ENCODE measurements at places on chromosomes 3 and 15. TPM values are rescaled to one million over a fixed set of nuclear protein-coding genes. Genes with fewer than 3 reads are reported as not detected.

DNA sequence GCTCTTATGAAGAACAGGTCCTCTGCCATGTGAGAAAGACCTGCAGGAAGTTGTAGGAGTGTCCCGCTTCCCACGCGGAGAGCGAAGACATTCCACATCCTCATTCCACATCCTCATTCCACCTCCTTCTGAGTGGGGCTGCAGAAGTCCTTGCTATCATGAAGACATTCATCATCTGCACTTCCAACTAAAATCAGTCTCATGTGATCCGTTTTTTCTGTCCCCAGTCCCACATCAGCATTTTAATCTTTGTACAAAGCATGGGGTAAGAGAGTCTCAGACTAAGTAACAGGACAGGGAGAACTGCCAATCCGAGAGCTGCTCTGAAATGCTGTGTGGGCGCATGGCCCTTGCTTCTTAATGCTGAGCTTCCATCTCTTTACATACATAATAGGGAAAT, 227.2 kb downstream of the RSRC1 start:
- peaks cover 3% of the 10 kb centered on the region for H3K4me1 ChIP-seq
- H3K27ac ChIP-seq: no peak overlapping the region
- H3K4me3 ChIP-seq: no peak overlapping the region

- peak overlapping the region; percentile 77 for H3K27ac ChIP-seq
- peaks cover 3% of the 10 kb centered on the region for H3K36me3 ChIP-seq
Measured at GRCh38 chr3:194688946-194689345, 3.3 kb downstream of the FAM43A start.

SLC26A6 gene
- total RNA-seq: 66.8 TPM

ABHD6 gene
- total RNA-seq: 9.4 TPM

CTXN2 gene
- not detected for total RNA-seq

SLC22A14 gene
- total RNA-seq: 0.62 TPM

DNA sequence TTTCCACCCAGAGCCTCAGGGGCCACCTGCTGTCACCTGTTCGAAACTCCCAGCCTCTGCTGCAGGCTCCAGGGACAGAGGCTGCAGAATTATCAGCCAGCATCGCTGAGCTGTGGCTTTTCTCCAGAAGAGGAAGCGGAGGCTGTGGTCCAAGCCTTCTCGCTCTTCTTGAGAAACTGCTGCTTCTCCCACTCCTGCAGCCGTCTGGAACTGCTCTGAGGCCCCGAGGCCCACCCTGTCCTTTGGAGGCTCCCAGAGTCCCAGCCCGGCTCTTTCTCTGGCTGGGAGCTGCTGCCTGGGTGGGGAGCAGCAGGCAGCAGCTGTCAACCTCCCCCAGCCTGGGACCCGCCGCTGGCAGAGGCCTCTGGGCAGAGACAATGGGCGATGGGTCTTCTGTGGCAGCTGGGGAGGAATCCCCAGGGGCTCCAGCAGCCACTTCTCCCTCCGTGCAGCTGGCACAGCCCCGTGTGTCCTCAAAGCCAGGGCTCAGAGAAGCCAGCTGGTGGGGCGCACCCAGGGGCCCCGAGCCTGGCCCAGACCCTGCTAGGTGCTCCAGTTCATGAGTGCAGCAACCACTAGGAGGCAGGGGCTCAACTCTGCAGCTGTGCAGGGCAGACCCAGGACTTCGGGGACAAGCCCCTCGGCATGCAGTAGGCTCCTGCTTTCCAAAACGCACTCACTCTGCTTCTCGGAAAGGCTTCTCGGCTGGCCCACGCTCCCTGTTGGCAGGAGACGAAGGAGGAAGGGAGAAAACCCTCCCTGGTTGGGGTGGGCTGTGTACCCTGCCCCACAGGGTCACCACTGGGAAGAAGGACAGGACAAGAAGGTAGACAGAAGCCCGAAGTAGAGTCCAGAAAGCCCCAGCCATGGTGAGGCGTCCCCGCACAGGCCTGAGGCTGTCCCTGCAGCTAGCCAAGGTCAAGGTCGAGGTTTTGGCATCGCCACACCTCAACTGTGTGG, 49.9 kb upstream of the FURIN start:
- H3K27ac ChIP-seq: no peak overlapping the region
- no peaks in the 10 kb centered on the region for H3K36me3 ChIP-seq

GRCh38 chr3:64816355-64816754, 128.6 kb upstream of the ADAMTS9 start:
- H3K27ac ChIP-seq: no peak overlapping the region
- H3K36me3 ChIP-seq: no peaks in the 10 kb centered on the region
- no peak for DNase-seq

- H3K4me1 ChIP-seq: peaks cover 4% of the 10 kb centered on the region
- DNase-seq: no peak
- no peaks in the 10 kb centered on the region for H3K27me3 ChIP-seq
- H3K27ac ChIP-seq: no peak overlapping the region
Measured at GRCh38 chr3:32285891-32286290, 47.4 kb downstream of the CMTM8 start.

GRCh38 chr3:53187430-53187829, 26.4 kb downstream of the PRKCD start:
- peaks cover 9% of the 10 kb centered on the region for H3K4me1 ChIP-seq
- H3K27ac ChIP-seq: peak overlapping the region; percentile 19
- no peaks in the 10 kb centered on the region for H3K27me3 ChIP-seq

DNA sequence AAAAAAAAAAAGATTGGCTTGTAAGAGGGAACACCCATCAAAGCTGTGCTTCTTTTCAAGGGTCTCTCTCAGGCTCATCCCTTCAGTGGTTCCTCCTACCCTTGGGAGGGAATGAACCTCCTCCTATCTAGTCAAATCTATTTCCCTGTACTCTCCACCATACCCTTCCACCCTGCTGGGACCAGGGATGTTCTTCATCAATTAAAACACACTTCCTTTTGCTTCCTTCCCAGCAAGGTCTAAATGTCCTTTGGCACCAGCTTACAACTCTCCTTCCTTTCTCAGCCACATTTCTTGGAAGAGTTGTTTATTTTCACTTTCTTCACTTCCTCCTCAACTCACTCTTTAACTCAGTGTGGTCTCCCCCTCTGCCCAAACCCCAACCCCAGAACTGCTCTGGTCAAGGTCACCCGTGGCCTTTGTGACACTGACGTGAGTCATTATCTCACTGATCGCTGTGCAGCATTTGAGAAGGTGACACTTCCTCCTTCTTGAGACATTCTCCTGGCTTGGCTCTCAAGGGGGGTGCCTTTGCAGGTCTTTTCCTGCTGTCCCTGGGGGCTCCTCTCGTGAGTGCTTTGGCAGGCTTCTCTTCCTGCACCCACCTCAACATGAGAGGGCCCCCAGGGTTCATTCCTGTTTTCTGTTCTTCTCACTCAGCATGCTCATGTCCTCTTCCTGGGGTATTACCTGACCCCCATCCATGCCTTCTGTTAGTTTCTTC, 210.5 kb upstream of the TLE3 start:
- no peak for DNase-seq
- H3K27me3 ChIP-seq: peaks cover 36% of the 10 kb centered on the region
- H3K36me3 ChIP-seq: peaks cover 6% of the 10 kb centered on the region
- no peak overlapping the region for H3K27ac ChIP-seq

GRCh38 chr3:5011555-5012256, 32.5 kb downstream of the BHLHE40 start:
- H3K27me3 ChIP-seq: no peaks in the 10 kb centered on the region
- DNase-seq: no peak
- H3K27ac ChIP-seq: no peak overlapping the region
- peaks cover 13% of the 10 kb centered on the region for H3K4me1 ChIP-seq
- no peak overlapping the region for H3K4me3 ChIP-seq

GRCh38 chr3:72143322-72143721, 358.4 kb upstream of the PROK2 start:
- no peak overlapping the region for H3K4me3 ChIP-seq
- peaks cover 30% of the 10 kb centered on the region for H3K4me1 ChIP-seq
- peaks cover 3% of the 10 kb centered on the region for H3K27me3 ChIP-seq
- no peak overlapping the region for H3K27ac ChIP-seq

DNA sequence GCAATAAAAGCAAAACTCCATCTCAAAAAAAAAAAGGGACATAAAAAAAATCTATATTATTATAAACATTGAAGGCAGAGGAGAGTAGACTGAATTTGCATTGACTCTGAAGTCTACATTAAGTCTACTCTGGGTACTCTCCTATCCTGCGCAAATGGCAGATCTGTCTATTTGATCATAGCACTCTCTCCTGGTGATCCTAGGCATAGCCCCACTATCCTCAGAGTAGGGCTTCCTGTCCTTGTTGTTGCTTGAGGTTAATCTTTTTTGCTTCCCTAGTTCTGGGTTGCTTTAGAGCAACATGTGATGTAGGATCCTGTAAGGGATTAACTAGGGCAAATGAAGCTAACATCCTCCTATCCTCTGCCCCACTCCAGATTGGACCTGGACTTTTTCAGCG, 82.1 kb upstream of the LRRFIP2 start:
- peaks cover 9% of the 10 kb centered on the region for H3K36me3 ChIP-seq
- no peak overlapping the region for H3K27ac ChIP-seq
- no peak overlapping the region for H3K4me3 ChIP-seq
- H3K4me1 ChIP-seq: peaks cover 15% of the 10 kb centered on the region

GRCh38 chr3:13072239-13072599, 1.0 kb downstream of the IQSEC1 start:
- peaks cover 8% of the 10 kb centered on the region for H3K4me1 ChIP-seq
- H3K36me3 ChIP-seq: no peaks in the 10 kb centered on the region
- DNase-seq: no peak
- no peak overlapping the region for H3K27ac ChIP-seq
- no peak overlapping the region for H3K4me3 ChIP-seq

CYP1A2 gene
- not detected for total RNA-seq

PAK6 gene
- total RNA-seq: not detected

TMEM207 gene
- total RNA-seq: not detected

GRCh38 chr3:146501752-146502151, 32.4 kb upstream of the PLSCR2 start:
- H3K27me3 ChIP-seq: no peaks in the 10 kb centered on the region
- H3K4me1 ChIP-seq: peaks cover 39% of the 10 kb centered on the region
- no peak overlapping the region for H3K4me3 ChIP-seq
- no peak for DNase-seq
- no peak overlapping the region for H3K27ac ChIP-seq

MUC20 gene
- 8.4 TPM for total RNA-seq

DNA sequence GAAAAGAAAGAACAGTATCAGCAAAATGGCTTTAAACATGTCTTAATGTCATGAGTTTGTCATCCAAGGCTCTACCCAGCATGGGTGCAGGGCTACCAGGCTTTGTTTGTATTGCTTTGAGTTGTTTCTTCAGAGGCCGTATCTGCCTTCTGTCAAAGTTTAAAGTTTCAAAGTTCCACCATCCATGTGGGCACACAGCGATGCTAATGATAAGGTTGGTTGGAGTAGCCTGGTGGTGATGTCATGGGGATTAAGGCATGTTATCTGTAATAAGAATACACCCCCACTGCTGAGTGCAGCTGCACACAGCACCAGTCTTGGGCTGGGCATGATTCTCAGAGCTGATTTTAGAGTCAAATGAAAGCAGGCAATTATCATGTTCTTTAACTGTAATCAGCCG, 72.0 kb upstream of the LRTM1 start:
- H3K27ac ChIP-seq: peak overlapping the region; percentile 75
- peaks cover 22% of the 10 kb centered on the region for H3K4me1 ChIP-seq
- no peak for DNase-seq
- no peak overlapping the region for H3K4me3 ChIP-seq
- no peaks in the 10 kb centered on the region for H3K27me3 ChIP-seq
- H3K36me3 ChIP-seq: no peaks in the 10 kb centered on the region

DNA sequence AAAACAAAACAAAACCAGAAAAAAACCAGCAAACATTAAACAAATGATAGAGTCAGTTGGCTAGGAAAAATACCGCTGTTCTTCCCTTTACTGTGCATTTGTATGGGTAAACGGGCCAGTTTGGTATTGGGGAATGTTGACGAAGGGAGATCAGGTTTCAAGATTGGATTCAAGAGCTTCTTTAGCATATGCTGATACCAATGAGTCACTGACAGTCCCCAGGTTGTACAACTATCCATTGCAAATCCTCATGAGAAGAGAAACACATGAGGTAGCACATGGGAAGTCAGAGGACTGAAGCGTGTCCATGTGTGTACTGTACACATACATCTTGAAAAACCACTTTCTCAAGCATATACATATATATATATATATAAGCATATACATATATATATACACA, 25.6 kb downstream of the TIGIT start:
- H3K4me3 ChIP-seq: no peak overlapping the region
- H3K4me1 ChIP-seq: peaks cover 11% of the 10 kb centered on the region
- DNase-seq: no peak
- peaks cover 8% of the 10 kb centered on the region for H3K36me3 ChIP-seq
- H3K27me3 ChIP-seq: no peaks in the 10 kb centered on the region
- no peak overlapping the region for H3K27ac ChIP-seq

DNA sequence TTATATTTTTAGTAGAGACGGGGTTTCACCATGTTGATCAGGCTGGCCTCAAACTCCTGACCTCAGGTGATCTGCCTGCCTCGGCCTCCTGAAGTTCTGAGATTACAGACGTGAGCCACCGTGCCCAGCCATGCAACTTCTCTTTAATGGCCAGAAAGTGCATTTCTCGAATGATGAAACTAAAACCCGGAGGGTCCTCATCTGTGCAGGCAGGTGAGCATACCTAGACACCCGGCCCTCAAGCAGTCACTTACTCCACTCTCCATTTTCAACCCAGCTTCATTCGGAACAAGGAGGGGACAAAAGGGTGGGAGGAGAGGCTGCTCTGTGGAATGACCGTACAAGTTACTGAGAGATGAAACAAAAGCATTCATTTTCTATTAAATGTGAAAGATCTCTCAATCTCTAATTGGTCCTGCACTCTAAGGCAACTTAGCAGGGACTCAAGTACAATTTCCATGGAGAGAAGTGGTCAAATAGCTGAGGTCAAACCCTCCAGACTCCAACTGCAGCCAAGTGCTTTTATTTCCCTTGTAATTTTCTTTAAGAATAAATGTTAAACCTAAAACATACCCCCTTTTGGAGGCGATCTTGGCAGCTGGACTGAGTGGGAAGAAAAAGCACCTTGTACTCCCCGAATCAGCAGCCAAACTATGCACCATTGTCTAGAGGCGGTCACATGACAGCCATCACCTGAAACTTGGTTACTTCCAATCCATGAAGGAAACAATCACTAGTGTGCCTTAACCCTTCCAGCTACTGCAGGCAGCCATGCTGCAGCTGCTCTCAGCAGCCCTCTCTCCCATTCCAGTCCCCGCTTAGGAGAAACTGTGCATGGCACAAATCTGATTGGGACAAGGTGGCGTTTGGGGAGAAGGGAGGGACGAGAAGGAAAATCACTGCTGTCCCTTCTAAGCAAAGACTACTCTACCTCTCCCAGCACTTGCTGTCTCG, 62.2 kb downstream of the VGLL4 start:
- peaks cover 16% of the 10 kb centered on the region for H3K36me3 ChIP-seq
- H3K27ac ChIP-seq: peak overlapping the region; percentile 91
- H3K27me3 ChIP-seq: no peaks in the 10 kb centered on the region
- no peak for DNase-seq
- peaks cover 90% of the 10 kb centered on the region for H3K4me1 ChIP-seq
- peak overlapping the region; percentile 60 for H3K4me3 ChIP-seq

- H3K27me3 ChIP-seq: peaks cover 5% of the 10 kb centered on the region
- H3K27ac ChIP-seq: no peak overlapping the region
Measured at GRCh38 chr3:173644086-173645082, 246.8 kb downstream of the NLGN1 start.

EFCAB12 gene
- not detected for total RNA-seq

STAB1 gene
- total RNA-seq: not detected

PLSCR4 gene
- 18.9 TPM for total RNA-seq

GRCh38 chr3:186640929-186641328, 730 bp downstream of the FETUB start:
- no peak overlapping the region for H3K4me3 ChIP-seq
- no peaks in the 10 kb centered on the region for H3K36me3 ChIP-seq

Data from chondrocyte (in vitro differentiated cells).